ENCODE measurements at places on chromosomes 1 and 21. TPM values are rescaled to one million over a fixed set of nuclear protein-coding genes. Genes with fewer than 3 reads are reported as not detected.

FMO5 gene
- total RNA-seq: 0.30 TPM

LRRC7 gene
- total RNA-seq: not detected

URB1 gene
- total RNA-seq: 9.6 TPM

DNA sequence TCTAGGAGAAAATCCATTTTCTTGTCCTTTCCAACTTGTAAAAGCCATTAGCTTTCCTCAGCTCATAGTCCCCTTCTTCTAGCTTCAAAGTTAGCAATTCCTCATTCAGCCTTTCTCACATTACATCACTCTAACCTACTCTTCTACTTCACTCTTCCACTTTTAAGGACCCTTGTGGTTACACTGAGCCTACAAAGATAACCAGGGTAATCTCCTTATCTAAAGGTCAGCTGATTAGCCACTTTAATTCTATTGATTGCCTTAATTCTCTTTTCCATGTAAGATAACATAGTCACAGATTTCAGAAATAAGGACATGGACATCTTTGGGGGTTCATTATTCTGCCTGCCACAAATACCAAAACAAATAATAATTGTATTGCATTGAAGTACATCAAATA is 8.5 kb upstream of the SPATA6 start:
- no peak for DNase-seq

NKAIN1 gene
- total RNA-seq: 0.54 TPM

- no peak for DNase-seq
Measured at GRCh38 chr1:161481624-161482392, 23.4 kb upstream of the FCGR2A start.

DNA sequence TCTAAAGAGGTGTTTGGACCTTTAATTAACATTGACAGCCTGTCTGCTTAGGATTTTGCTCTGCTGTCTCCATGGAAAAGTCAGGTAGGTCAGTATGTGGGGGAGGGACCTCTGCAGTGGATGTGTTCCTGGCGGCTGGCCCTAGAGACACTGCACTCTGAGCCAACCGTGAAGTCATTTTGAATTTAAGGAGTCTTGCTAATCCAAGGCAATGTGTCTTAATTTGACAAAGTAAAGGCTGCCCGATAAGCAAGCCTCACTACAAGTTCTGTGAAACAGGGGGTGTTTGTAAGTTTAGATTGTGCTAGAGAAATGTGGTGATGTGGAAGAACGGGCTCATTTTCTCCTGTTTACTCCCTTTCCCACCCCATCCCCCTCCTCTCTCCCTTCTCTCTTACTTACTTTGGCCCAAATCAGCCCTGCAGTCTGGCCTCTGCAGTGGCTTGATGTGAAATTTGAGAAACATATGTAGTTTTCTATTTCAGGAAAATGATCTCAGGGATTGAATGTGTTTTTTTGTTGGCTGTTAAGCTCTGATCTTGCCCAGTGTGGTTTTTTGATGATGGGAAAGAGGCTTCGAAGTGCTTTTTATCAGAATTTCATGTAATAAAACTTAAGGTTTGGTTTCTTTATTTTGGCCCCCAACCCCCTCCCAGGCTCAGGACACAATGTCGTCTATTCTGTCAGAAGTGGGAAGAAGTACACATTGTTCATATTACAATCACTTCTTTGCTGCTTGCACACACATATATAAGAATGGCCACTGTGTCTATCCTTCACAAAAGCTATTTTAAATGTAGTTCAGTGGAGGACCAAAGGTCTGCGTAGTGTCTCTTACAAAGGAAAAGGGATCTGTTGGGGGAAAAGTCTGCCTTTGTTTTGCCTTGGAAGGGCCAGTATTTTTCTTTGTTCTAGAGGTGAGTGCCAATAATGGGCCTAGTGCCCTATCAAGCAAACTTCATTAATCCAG is 96.6 kb downstream of the FGGY start:
- no peak for DNase-seq

SASS6 gene
- 4.3 TPM for total RNA-seq

FCRL6 gene
- not detected for total RNA-seq

DNA sequence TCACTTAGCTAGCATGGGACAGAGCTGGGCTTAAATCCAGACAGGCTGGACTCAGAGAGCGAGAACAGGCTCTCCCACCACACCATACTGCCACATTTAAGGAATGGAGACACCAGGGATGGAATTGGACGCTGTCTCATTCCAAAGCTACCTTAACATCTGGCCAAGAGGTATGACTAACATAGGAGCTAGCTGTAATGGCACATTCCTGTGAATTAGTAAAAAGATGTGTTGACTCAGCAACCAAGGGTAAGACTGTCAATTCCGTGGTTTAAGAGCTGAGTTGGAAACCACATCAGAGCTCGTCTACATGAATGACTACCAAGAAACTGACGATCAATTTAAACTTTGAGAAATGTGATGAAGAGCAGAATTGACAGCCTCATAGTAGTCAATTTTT is 8.3 kb upstream of the TNFRSF9 start:
- DNase-seq: no peak
